ENCODE measurements at places on chromosomes 16 and 17.

DNA sequence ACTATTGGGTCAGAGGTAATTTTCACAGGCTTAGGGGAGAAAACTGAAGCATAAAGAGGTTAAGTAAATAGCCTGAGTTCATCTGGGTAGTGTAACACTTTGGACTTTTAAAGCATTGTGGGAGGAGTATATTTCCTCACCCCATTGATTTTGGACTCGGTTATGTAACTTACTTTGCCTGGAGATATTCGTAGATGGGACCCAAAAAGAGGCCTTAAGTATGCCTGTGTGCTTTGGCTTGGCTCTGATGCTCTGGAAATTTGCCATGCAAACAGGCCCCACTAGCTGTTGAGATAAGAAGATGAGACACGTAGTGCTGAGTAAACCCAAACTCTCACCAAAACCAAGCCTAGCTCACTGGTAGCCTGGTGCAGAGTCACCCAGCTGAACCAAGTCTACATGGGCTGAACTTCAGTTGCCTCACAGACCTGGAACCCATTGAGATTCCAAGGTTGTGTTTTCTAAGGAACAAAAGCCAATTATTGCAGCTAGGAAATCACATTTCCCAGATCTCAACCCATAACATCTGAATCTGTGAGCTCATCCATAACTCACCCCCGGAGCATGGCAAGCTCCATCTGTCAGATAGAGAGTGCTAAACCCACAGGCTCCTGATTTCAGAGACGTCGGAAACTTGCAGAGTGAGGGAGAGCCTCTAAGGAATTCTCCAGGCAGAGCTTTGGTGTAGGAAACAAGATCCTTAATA, 536.0 kb upstream of the C16orf82 start:
- no peak for DNase-seq

- DNase-seq, result no peak
Measured at GRCh38 chr17:66413559-66414520, 111.4 kb downstream of the PRKCA start.

GRCh38 chr17:8186446-8186786, 3.6 kb downstream of the BORCS6 start:
- DNase-seq, result no peak

GRCh38 chr17:13765701-13766100, 164.0 kb upstream of the HS3ST3A1 start:
- no peak for DNase-seq

GRCh38 chr16:57704905-57705852, 10.6 kb downstream of the DRC7 start:
- DNase-seq, result peak; percentile 4

- peak; percentile 20 for DNase-seq
Measured at GRCh38 chr16:5336941-5337340, 239.3 kb upstream of the EEF2KMT start.

DNA sequence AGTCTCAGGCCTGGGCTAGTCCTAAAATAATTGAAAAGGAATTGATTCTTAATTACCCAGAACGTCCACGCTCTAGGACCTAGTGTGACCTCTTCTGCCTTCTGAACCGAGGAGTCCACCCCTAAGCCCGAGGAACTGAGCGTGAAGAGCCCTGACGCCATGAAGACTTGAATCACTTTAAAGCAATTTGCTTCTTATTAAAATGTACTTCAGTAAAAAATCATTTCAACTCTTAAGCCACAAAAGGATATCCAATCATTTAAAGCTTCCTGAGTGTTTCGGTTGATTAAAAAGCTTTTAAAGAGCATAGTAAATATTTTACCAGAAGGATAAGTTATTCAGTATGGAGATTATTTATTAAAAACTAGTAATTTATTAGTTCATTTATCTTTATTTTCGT, 11.6 kb downstream of the HSBP1 start:
- DNase-seq, result no peak

- DNase-seq, result no peak
Measured at GRCh38 chr16:79012671-79013434, 587.7 kb downstream of the MAF start.

GRCh38 chr16:76278980-76279379, 1.8 kb downstream of the CNTNAP4 start:
- peak; percentile 26 for DNase-seq

- no peak for DNase-seq
Measured at GRCh38 chr17:70871180-70871818, 702.0 kb downstream of the KCNJ2 start.

DNA sequence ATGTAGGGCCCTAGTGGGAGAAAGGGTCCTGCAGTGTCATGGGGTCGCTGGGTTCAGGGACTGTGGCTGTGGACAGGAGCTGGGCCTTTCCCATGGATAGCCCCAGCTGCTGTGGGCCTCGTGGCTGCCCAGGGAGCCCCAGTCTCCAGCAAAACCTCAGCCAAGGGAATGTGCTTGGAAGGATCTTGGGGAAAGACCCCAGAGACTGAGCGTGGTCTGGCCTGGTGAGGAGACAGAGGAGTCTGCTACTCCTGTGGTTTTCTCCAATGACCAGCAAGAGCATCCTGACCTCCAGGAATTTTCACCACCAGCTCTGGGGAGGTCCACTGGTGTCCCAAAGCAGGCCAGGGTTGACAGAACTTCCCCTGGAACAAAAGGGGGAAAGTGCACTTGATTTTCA, 42.3 kb downstream of the RNF112 start:
- no peak for DNase-seq

DNA sequence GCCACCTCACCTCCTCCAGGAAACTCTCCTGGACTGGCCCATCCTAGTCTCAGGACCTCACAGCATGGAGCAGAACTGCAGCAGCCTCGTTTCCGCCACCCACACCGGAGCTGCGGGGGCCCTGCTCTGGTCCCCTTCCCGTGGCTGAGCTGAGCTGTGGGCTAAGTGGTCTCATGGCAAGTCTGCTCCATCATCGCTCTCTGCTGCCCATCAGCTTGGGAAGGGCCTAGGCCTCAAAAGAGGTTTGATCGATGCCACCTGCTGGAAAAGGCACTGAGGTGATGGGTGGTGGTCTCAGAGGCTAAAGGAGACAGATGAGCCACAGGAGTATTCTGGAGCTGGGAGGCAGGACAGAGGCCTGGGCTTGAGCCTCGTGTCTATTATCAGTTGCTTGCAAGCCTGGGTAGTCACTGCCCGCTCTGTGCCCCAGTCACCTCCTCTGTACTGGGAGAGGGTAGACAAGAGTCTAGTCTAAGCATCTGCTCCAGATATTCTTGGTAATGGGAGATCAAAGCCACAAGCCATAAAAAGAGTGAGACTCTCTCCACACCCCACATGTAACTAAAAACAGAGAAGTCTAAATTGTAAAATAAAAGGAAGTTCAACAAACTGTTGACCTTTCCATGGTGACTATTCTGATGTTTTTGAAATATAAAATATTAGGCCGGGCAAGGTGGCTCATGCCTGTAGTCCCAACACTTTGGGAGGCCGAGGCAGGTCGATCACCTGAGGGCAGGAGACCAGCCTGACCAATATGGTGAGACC, 1.6 kb downstream of the ITGAE start:
- DNase-seq, result peak; percentile 31

- no peak for DNase-seq
Measured at GRCh38 chr16:57844416-57845030, 42.2 kb upstream of the KIFC3 start.

DNA sequence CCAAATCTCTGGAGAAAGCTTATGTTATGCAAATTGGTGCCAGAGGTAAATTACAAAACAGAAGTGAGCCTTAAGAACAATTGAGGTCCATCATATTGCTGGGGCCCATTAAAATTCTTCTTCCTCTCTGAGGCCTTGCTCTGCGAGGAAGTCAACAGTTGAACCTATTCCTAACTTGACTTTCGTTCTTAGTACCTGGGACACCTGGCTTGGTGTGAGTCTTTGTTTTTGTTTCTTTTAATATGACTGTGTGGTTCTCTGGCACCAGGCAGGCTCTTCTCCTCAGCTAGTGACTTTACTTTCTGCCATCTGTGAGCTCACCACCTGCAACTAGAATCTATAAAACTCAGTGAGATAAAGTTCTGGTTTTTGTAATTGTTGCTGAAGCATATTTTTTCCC, 120.4 kb downstream of the CBLN1 start:
- DNase-seq, result no peak

- no peak for DNase-seq
Measured at GRCh38 chr17:77209330-77209748, 68.6 kb downstream of the SEC14L1 start.

- DNase-seq, result no peak
Measured at GRCh38 chr17:40071313-40072039, 8.7 kb downstream of the THRA start.
